ENCODE measurements at places on chromosomes 3 and 15. TPM values are rescaled to one million over a fixed set of nuclear protein-coding genes. Genes with fewer than 3 reads are reported as not detected.

DNA sequence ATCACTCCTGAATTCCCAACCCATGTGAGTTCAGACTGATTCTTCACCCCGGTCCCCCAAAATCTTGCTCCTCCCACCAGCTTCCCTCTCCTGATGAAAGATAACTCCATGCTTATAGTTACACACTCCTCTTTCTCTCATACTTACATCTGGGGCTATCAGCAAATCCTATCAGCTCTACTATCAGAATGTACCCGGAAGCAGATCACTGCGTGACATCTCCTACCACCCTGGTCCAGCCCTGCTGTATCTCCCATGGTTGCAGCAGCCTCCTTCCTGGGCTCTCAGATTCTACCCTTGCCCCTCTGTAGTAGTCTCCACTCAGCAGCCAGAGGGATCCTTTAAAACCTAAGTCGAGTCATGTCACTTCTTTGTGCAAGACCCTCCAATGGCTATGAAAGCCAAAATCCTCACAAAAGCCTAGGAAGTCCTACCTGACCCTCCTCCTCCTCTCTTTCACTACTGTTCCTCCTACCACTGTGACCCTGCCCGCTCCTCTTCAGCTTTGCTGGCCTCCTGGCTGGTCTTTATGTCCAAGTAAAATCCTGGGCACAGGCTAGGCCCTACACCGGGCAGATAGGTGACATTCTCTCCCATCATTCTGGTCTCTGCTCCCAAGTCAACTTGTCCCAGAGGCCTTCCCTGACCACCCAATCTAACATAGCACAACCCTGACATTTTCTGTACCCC lies 16.2 kb downstream of the XIRP1 start:
- DNase-seq = no peak
- no peaks in the 10 kb centered on the region for H3K27me3 ChIP-seq
- H3K4me1 ChIP-seq = peaks cover 10% of the 10 kb centered on the region

GRCh38 chr15:85757939-85758654 lies 36.6 kb downstream of the KLHL25 start:
- H3K36me3 ChIP-seq = peaks cover 53% of the 10 kb centered on the region
- no peak overlapping the region for H3K4me3 ChIP-seq
- no peaks in the 10 kb centered on the region for H3K4me1 ChIP-seq
- DNase-seq = no peak
- no peak overlapping the region for H3K27ac ChIP-seq

GRCh38 chr3:38151667-38152265 lies 13.3 kb downstream of the MYD88 start:
- H3K4me3 ChIP-seq = no peak overlapping the region
- H3K36me3 ChIP-seq = peaks cover 1% of the 10 kb centered on the region
- H3K27ac ChIP-seq = no peak overlapping the region

The HDAC11 gene
- 6.6 TPM for total RNA-seq

All from H9 (cell line).